Esophagus mucosa (tissue), 1 donor: ENCODE measurements at places on chromosomes 13 and 19. TPM values are rescaled to one million over a fixed set of nuclear protein-coding genes. Genes with fewer than 3 reads are reported as not detected.

MBD3L3 gene
- total RNA-seq = not detected

TNFRSF19 gene
- 13.1 TPM for total RNA-seq

LHB gene
- total RNA-seq = not detected

DNA sequence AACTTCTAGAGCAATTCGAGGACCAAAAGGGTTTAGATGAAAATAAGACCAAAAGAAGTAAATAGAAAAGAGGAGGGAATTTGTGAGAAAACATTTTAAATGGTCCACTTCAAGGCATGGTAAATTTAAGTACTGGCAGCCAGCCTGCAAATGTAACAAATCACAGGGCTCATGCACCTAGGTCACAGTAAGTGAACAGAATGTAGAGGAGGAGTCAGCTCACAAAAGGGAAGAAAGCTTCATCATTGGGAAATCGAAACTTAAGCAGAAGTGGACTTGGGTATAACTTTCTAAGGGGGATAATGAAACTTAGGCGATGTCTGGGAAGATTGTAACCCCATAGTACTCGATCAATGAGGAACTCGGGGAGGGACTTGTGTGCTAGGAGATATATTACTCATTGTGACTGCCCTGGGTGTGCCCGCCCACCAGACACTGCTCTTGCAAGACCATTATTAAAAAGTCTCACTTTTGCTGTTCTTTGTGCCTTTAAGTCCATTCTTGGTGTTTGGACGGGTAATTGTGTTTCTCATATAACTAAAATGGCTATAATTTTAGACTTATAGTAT lies 1053.6 kb upstream of the MIR17HG start:
- no peak for ATAC-seq

GRCh38 chr19:28948566-28948965 lies 264.4 kb downstream of the UQCRFS1 start:
- ATAC-seq = no peak

GRCh38 chr13:105991131-105991530 lies 544.3 kb downstream of the EFNB2 start:
- peak; percentile 4 for ATAC-seq

GRCh38 chr13:111949311-111949710 lies 117.6 kb upstream of the SOX1 start:
- ATAC-seq = no peak

DNA sequence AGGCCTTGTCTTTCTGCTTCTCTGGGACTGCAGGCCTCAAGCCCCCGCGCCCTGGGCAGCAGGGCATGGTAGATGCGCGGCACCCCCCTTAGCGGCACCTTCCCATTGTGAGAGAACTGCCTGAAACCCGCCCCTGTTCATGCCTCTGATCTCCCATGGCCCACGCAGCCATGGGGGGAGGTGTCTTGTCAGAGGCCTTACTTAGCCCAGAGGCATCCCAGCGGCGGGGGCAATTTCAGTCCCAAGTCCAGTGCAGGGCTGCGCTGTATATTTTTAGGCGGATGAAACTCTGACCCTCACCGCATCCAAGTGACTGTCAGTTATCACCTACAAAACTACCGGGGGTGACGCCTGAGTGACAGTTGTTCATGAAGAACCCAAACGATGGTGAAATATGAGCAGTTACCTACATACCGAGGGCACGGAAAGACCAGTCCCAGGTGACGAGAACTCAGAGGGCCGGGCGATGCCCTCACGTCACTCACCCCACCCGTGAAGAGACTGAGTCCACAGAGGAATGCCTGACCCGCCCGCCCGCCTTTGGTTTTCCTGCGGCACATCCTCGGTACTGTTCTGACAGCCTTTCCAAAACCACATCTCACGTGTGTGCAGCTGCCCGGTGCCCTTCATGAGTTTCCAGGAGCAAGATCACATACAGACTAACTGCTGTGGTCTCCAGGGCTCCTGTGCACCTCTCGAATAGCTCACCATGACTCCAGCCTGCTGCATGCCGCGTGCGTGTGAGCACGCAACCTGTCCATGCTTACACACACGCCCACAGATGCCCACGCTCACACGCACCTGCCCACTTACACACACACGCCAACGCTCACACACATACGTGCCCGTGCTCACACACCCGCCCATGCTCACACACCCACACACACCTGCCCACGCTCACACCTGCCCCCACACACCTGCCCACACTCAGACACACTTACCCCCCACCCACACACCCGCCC lies 14.4 kb downstream of the IL17D start:
- ATAC-seq = no peak

GRCh38 chr19:38719761-38720558 lies 24.3 kb downstream of the CAPN12 start:
- ATAC-seq = peak; percentile 14
